ENCODE measurements at places on chromosomes 1 and 21. TPM values are rescaled to one million over a fixed set of nuclear protein-coding genes. Genes with fewer than 3 reads are reported as not detected.

DNA sequence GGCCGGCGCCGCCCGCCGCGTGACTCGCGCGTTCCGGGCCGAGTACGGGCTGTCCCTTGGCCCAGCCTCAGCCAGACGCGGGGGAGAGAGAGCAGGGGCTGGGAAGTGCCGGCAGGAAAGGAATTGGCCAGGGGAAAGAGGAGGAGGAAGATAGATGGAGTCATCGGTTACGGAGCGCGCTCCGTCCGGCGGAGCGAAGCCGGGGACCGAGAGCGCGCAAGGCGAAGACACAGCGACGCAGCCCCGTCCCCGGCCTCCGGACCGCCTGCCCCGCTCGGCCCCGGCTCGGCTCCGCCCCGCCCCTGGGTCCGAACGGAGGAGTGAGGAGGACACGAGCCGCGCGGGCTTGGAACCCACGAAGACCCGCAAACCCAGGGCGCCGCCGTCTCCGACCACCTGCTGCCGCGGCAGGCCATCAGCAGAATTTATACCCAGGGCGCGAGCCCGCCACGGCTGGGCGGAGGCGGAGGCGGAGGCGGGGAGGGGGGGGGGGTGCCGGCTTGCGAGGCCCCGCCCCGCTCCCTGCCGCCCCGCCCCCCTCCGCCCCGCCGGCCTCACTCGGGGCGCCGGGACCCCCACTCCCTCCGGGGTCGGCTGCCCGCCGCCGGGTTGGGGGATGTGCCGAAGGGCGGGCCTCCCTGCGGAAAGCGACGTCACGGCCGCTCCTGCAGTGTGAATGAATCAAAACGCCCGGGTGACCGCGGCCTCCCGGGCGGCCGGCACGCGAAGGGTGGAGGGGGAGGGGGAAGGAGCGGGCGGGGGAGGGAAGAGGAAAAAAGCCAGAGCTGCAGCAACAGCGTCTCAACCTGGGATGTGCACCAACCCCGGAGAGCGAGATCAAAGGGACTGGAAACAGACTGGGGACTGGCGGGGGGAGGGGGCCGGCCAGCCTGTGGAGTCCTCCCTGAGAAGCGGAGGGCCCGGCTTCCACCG is at the start of gene LHX4:
LHX4 (plus strand) TSS at position 782 of the 933 bp plus-strand sequence. CDS start 266 bp downstream, outside the sequence.
- no peak within 1 kb of the TSS for H3K27ac ChIP-seq
- no peaks in the 10 kb centered on the region for H3K36me3 ChIP-seq
- H3K4me1 ChIP-seq = no peaks in the 10 kb centered on the region
- peaks cover 77% of the 10 kb centered on the region for H3K27me3 ChIP-seq

- H3K36me3 ChIP-seq = no peaks in the 10 kb centered on the region
- H3K27ac ChIP-seq = no peak overlapping the region
- H3K27me3 ChIP-seq = peaks cover 65% of the 10 kb centered on the region
These were observed 37.9 kb upstream of the MGST3 start for GRCh38 chr1:165592945-165593823.

- H3K4me3 ChIP-seq = no peak overlapping the region
- H3K4me1 ChIP-seq = peaks cover 6% of the 10 kb centered on the region
- no peaks in the 10 kb centered on the region for H3K36me3 ChIP-seq
- no peaks in the 10 kb centered on the region for H3K27me3 ChIP-seq
- DNase-seq = no peak
These were observed 981.7 kb upstream of the NCAM2 start for GRCh38 chr21:20016435-20017005.

DNA sequence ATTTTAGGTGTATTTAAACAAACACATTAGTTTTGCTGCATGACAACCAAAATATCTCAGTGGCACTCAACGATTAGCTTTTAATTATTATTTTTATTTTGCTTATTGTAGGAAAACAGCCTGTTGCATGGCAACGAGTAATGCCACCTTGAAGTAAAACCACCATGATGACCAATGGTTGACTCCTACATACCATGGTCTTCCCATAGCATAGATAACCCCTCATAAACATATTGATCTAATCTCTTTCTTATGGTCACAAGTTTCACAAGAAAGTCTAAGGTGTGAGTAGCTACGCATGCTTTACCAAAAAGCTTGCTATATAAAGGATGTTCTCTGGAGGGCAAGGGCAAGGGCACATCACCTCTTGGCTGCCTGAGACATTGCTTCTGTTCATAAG is 61.5 kb upstream of the PTBP2 start:
- no peak for DNase-seq
- H3K4me1 ChIP-seq = no peaks in the 10 kb centered on the region
- no peak overlapping the region for H3K4me3 ChIP-seq
- H3K27ac ChIP-seq = no peak overlapping the region
- H3K36me3 ChIP-seq = no peaks in the 10 kb centered on the region

The CFHR5 gene
- not detected for total RNA-seq
